Stimulated activated CD8-positive, alpha-beta memory T cell treated with anti-CD3 and anti-CD28 coated beads, Interleukin-7, amount 100 ng/mL, for 24 hours (primary cell): ENCODE measurements at places on chromosomes 2 and 18.

DNA sequence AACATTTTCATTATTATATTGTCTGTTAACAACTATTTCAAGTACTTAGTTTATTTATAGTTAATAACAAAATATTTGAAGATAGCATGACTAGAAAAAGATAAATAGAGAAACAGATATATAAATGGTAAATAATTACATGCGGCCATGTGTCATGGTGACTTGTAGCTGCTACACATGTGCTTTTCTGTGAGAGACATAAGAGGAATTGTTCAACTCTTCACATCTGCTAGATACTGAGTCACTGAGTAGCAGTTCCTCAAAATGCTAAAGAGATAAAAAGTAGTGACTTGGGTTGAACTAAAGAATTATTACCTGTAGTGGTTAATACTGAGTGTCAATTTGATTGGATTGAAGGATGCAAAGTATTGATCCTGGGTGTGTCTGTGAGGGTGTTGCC lies 37.5 kb upstream of the SCN9A start:
- no peak for DNase-seq

GRCh38 chr2:102619414-102620319 lies at the start of gene SLC9A2:
TSS of gene SLC9A2 (plus strand) at chr2:102619553. CDS start at chr2:102619849, 296 bp downstream.
- DNase-seq = no peak

DNA sequence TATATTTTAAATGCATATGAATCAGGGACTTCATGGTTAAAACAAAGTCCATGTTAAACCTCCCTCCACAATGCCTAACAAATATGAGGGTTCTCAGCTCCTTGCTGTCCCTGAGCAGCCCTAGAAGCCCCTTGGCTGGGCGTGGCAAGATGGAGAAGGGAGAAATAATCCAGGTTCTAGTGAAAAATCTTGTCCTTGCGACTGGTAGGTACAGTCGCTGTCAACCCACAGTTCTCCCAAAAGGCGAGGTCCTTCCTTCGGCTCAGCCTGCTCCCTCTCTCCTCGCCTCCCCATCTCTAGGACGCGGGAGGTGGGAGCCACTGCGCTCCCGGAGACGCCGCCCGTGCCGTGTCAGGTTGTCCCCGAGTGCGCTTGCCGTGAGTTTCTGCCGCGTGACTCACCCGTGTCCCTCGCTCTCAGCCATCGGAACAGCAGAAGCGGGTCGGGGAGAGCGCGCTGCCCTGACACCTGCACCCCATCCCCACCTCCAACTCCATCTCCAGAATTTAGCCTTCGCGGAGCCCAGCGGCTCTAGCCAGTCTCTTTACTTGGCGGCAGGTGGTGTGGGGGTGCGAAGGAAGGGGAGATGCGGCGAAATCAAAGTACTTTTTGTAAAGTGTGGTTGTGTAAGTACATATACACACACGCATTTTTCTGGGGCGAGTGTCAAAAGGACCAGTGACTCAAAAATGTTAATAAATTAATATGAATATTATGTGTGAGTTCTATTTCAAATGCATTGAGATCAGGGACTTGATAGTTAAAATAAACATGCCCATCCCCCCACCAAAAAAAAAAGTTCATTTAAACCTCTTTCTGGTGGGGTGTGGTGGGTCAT lies 65.1 kb upstream of the TMEM17 start:
- no peak for DNase-seq

DNA sequence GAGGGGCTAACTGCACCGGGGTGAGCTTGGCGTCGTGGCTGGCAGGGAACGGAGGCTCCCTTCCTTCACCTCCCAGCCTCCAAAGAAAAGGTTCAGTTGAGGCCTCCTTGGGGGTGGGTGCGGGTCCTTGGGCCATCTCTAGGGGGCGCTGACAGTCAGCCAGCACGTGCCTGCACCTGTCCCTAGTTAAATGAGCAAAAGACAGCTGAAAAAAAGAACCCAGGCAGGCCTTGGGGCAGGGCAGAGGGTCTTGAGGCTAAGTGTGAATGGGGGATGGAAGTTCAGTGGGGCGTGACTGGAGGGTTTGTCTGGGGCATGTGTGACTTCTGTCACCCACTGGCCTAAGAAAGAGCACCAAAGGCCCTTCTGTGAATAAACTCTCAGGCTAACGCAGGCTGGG lies 56.4 kb downstream of the ZFP36L2 start:
- DNase-seq = peak; percentile 37

DNA sequence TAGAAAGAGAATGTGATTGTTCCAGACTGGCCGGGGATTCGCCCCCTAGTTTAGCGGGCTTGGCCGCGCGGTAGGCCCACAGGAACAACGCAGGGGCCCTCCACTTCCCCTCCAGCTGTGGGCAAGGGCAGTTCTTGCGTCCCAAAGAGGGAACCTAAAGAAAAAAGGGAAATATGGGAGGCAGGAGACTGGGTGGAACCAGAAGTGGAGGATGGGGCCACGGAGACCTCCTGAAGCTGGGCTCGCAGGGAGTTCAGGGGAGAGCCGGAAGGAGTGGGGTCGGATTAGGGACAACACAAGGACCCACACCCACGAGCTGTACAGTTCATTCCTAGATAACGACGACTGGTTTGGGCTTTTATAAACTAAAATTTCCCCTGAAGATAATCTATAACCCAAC lies 18.2 kb downstream of the GNLY start:
- DNase-seq = no peak

GRCh38 chr2:233419602-233420391 lies 65.5 kb downstream of the DGKD start:
- no peak for DNase-seq

DNA sequence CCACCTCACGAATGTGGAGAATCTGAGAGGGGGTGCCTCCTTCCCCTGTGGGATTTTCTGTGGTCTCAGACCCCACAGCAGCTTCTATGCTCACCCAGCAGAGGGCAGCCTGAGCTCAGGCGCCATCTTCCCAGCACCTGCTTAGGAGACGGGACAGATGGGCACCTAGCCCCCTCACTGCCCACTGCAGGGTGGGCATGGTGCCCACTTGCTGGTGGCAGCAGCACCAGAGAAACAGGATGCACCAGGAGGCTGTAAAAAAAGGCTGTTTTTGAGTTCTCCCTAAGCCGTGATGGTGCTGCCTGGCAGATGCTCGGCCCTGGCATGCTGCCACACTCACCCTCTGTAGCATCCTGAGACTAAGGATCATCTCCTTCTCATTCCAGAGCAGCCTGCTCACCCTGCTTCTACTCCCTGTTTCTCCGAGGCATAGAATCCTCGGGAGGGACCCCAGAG lies 19.1 kb upstream of the SLC20A1 start:
- no peak for DNase-seq

DNA sequence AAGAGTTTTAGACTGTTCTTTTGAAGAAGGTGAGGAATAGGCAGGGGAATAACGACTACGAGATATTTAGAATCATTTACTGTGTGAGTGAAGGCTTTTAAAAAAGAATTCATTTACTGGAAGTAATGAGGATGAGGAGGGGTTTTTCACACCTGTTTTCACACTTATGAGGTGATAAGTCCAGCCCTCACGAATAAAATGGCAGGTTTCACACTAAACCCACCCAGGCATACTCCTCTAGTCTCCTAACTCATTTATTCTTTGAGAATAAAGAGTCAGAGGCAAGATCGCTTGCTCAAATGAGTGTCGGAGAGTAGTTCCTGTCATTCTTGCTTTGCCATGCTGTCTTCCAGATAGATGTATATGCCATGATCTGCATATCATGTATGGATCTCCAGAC lies 79.0 kb upstream of the ZEB2 start:
- DNase-seq = no peak

GRCh38 chr18:63979409-63979920 lies 9.6 kb downstream of the SERPINB8 start:
- no peak for DNase-seq
